ENCODE measurements at places on chromosomes 2 and 18.

- DNase-seq, result no peak
Measured at GRCh38 chr2:102410952-102411351, 12.0 kb upstream of the IL18RAP start.

GRCh38 chr2:158378926-158379325 is 77.6 kb downstream of the CCDC148 start:
- no peak for DNase-seq

DNA sequence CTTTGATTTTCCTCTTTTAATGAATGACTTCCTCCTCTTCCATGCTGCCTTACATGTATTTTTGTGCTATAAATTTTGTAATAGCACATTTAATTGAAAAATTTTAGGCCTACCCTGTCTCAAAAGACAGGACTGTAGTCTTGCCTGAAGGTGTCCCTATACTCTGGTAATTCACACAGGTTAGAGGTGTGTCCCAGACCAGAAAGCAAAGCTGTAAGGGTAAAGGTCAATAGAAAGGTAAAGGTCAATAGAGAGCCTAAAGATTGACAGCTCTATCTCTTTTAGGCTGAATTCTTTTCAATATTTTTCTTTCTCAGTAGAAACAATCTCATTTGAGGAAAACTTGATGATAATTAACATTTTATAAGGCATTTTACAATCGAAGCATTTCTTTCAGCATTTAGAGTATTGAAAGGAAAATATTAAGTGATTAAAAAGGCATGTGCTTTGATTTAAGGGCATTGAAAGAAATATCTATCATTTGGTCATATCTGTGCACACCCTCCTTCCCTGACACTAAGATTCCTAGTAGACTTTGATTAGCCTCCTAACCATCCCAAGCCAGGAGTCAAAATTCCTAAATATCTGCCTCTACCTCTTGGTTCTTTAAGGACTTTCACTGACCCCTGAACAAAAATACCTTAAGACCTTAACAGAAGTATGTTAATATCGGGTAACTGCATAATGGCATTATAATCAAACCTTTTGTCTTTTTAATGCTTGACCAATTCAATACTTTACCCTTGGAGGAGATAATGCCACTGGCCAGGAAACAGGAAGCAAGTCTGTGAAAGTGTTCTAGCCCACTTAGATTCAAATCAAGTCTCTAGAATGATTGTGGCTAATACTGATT is 161.8 kb upstream of the DTNA start:
- no peak for DNase-seq

GRCh38 chr2:201130524-201131186 is 14.7 kb downstream of the CFLAR start:
- peak; percentile 44 for DNase-seq

DNA sequence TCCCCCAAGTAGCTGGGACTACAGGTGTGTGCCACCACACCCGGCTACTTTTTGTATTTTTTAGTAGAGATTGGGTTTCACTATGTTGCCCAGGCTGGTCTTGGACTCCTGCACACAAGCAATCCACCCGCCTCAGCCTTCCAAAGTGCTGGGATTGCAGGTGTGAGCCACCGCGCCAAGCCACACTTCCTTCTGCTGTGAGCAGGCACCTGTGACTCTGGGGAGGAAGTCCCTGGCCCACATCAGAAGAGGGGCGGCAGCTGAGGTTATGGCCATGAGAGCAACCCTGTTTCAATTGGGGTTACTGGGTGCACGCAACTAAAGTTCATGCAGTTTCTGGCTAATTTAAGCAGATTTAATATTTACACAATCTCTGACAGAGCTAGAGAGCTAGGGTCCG is 91.0 kb downstream of the PLB1 start:
- peak; percentile 59 for DNase-seq

DNA sequence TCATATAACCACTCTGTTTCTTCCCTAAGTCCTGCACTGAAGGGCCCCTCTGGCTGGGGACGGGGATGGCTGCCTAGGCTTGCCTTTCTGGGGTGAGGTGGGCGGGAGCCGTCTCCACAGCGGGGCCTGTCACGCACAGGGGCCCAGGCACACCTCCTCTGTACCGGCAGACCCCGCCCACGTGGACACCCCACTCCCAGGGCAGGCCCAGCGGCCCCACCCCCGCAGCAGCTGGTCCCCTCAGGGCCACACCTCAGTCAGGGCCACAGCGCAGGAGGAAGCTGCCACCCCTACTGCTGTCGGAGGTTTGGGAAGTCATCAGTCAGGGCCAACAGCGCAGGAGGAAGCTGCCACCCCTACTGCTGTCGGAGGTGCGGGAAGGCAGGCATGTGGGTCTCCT is 257.6 kb upstream of the RAB6C start:
- DNase-seq, result no peak

- DNase-seq, result no peak
Measured at GRCh38 chr2:30629866-30630265, 177.4 kb downstream of the CAPN13 start.

- no peak for DNase-seq
Measured at GRCh38 chr2:45258311-45258710, 249.1 kb upstream of the SIX2 start.

DNA sequence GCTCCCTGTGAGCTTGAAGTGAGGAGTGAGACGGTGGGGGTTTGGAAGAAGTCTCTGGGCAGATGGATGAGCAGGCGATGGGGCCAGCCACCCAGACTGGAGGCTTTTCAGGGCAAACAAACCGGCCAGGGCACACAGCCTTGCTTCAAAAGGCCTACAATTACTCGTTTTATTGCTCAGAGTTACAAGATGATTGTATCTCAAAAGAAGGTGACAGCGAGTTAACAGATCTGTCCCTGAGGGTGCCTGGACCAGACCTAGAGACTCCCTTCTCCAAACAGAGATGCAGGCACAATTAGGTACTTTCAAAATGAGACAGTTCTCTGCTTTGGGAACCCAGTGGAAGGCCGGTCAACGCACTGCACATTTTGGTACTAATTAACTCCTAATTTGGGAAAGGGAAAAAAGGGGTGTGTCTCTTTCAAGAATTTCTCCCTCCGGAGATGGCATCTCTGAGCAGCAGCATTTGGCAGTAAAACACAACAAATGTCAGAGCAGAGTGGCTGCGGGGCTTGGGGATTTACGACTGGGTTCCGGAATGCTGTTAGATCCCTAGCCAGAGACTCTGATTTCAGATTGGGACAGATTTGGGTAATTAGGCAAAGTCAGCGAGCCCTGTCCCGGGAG is 226.7 kb downstream of the TTC32 start:
- DNase-seq, result no peak

- no peak for DNase-seq
Measured at GRCh38 chr2:165533331-165533730, 63.8 kb downstream of the CSRNP3 start.

DNA sequence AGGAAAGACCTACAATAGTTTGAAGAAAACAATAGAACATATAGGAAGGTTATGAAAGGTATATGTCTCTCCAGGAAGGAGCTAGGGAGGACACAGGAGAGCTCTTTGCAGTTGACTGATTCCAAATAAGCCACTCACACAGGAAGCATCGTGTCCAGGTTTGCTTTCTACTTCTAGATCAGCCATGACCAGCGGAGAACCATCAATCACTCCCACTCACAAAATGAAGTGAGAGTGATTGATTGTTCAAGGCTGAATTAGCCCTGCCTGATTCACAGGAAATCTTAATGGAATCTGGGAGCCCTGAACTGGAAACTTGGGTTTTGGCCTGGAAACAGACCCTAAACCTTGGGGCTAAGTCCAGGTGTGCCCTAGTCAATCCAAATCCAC is 1292.2 kb upstream of the ZEB2 start:
- DNase-seq, result no peak

DNA sequence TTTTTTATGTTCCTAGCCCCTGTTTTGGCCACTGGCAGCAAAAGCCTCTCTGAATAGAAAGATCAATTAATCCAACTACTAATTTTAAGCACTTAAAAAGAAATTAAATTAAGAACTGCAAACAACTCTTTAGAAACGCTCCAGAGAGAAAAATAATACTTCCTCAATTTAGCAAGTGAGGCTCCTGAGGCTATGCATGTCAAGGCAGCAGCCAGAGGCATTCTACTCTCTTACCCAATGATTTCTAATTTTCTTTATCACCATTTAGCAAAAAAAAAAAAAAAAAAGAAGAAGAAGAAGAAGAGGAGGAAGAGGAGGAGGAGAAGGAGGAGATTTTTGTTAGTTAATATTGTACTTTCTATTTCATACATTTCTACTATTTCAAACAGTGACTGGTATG is 68.5 kb downstream of the TMEM237 start:
- DNase-seq, result no peak

DNA sequence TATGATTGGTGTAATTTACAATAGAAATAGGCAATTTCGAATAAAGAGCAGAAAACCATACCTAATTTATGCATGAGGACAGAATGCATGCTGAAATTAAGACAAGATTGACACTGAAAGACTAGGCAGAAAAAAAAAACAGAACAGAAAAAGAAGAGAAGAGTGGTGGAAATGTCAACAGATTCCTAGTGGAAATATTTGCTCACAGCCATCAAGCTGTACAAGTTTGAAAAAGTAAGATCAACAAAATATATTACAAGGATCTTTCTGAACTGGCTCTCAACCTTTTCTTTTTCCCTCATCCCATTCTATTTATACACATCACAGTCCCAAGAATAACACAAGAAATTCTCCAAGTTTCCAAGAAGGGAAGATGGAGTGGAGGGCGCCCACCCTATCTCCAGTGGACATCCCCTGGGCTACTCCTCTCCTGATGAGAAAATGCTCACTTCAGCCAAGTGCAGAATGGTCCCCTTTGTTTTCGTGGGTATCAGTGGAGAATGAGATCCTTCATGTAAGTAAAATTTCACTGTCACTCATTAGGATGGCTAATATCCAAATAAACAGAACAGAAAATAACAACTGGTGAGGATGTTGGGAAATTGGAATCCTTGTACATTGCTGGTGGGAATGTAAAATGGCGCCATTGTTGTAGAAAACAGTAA is 51.0 kb upstream of the ZNF532 start:
- no peak for DNase-seq

DNA sequence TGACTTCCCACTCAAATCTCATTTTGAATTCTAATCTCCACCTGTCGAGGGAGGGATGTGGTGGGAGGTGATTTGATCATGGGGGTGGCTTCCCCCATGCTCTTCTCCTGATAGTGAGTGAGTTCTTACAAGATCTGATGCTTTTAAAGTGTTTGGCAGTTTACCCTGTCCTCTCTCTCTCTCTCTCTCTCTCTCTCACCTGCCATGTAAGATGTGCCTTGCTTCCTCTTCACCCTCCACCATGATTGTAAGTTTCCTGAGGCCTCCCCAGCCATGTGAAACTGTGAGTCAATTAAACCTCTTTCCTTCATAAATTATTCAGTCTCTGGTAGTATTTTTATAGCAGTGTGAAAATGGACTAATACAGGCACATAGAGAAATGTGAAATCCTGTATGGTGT is 7.0 kb upstream of the LDAH start:
- DNase-seq, result no peak

GRCh38 chr2:217945530-217945929 is 57.3 kb downstream of the TNS1 start:
- no peak for DNase-seq

- DNase-seq, result no peak
Measured at GRCh38 chr2:137193401-137193800, 428.1 kb downstream of the THSD7B start.

DNA sequence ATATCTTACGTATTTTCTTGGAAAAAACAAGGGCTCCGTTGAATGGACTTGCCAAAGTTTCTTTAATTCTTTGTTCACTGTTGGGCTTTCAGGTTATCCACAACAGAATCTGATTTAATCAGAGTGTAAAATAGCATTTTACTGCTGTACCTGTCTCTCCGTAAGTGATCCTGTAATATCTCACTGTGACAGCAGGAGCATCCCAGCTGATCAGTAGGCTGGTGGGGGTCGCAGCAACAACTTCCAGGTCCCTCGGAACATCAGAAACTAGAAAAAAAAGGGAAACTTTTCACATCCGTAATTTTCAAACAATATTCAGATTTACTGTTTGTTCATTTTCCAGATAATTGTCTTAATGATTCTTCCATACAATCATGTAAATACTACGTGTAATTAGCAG is 51.2 kb downstream of the FN1 start:
- no peak for DNase-seq

- DNase-seq, result no peak
Measured at GRCh38 chr2:204725693-204726360, 180.6 kb downstream of the PARD3B start.

- no peak for DNase-seq
Measured at GRCh38 chr2:99762714-99763113, 272.9 kb upstream of the REV1 start.

DNA sequence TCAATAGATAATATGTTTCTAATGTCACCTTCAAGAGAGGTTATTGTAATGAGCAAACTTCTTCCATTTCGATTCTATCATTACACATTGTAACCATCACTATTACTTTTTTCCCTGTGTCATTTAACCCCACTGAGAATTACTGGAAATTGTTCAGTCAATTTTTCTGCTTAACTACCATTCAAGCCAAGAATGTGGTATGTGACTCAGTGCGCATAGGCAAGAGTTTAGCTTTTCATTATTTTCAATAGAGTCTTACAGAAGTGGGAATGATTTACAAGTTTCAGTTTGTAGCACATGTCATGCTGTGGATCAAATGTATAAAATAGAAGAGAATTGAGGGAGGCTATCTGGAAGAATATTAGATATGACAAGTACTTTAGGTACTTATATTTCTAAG is 34.3 kb upstream of the PIEZO2 start:
- no peak for DNase-seq

DNA sequence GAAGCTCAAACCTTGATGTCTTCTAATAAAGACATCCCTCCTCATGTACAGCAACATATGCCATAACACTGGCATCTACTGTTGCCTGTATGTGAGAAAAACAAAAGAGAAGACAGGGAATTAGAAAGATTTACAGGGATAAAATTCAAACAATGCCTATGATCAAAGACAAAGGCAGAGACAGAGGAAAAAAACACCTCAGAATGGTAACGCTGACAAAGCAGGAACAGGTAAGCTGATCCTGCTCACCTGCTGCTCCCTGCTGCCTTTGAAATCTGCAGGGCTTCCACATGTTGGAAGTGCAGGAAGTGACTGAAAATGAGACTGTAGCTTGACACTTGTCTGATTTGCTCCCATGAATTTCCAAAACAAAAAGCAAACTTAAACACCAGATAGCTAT is 90.2 kb upstream of the DNAJC10 start:
- DNase-seq, result no peak

DNA sequence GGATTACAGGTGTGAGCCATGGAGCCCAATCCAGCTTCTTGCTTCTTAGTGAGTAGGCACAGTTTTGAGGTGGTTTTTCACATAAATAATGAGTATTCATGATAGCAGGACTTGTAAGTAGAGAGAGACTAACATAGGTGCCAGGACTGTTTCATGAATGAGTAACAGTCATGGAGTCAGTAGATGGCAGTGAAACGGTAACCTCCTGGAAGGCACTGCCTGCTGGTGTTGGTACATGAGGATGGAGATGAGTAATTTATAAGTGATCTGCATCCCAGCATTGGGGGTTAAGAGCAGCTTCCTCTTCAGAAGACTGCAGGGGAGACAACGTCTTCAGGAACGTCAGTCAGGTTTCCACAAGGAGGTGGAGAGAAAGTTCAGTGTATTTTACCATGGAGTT is 143.8 kb downstream of the HAUS1 start:
- no peak for DNase-seq

- DNase-seq, result no peak
Measured at GRCh38 chr18:48402953-48403352, 6.2 kb downstream of the ZBTB7C start.
